T-helper 2 cell treated with Interferon-gamma antibody and Interleukin-4, amounts not matched to agents 5 μg/mL and 100 μg/mL, for 36 hours (primary cell): ENCODE measurements at places on chromosomes 1 and 21.

DNA sequence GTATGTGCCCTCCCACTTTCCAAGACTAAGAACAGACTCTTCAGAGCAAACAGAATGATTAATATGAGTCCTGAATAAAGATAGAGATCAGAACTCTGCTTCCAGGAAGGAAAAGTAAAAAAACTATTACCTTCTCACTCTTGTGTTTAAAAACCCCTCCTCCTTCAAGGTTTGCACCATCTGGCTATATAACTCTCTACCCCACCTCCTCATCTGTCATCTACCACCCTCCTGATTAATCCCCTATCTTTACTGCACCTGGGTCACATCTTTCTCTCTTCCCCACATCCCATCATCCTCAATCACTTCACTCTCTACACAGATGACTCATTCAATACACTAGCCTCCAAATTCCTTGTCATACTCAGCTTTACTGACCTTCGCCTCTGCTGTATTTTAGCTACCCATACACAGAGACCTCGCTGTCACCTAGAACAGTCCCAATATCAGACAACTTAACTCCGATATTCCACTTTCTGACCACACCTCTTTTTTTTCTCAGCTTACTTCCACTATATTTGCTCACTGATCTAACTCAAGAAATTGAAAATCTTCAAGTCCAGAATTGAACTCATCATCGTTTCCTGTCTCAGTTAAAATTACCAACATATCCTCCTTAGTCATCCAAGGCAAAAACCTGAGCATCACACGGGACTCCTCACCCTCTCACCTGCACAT is 3.7 kb downstream of the SCMH1 start:
- no peak for DNase-seq

- peak; percentile 60 for DNase-seq
These were observed 22.2 kb downstream of the MKNK1 start for GRCh38 chr1:46581681-46582455.

GRCh38 chr1:18653916-18654315 is 23.3 kb downstream of the PAX7 start:
- no peak for DNase-seq

GRCh38 chr1:164743976-164744375 is 185.0 kb downstream of the PBX1 start:
- DNase-seq, result no peak

DNA sequence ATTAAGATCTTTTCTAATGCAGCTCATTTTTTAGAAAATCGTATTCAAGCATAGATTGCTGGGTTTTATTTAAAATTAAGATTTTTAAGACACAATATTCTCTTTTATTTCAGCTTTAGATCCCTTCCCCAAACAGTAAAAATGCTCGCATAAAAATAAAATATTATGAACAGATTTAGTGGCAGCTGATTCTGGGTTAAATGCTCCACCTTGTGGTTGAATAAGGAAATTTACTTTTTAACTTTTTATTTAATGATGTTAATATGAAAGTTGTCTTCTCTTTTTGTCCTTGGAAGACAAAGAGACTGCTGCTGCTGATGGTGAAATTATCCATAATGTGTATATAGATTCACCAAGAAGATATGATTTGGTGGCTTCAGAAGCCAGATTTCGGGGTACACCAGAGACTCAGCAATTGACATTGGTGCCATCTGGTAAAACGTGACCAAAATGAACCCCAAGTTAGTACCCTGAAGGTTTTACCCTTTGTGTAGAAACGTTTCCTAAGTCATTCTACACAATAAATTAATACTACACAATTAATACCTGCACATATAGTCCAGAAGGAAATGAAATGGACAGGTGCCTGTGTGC is 128.0 kb downstream of the ADAMTS1 start:
- DNase-seq, result no peak

DNA sequence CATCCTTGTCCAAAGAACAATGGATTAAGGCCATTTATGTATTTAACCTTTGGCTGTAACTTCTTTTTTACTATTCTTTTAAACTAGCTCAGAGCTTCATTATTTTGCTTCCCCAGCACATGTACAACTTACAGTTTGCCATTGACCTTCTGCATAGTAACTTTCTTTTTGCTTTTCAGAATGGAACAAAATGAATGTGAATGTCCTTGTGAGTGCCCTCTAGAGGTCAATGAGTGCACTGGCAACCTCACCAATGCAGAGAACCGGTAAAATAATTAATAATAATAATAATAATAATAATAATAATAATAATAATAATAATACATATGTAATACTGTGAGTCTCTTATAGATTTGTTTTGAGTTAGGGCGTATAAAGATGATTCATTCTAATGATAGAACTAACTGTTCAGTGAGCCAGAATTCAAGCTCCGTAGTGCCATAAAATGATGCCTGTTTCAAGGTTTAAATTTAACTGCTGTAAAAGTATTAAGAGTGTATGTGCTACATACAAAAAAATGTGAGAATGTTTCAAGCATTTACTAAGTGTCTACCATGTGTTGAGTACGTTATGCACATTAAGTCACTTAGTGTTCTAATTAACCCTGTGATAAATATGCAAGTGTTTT is 69.0 kb upstream of the RAVER2 start:
- DNase-seq, result no peak
